ENCODE measurements at places on chromosomes 6 and 20.

DNA sequence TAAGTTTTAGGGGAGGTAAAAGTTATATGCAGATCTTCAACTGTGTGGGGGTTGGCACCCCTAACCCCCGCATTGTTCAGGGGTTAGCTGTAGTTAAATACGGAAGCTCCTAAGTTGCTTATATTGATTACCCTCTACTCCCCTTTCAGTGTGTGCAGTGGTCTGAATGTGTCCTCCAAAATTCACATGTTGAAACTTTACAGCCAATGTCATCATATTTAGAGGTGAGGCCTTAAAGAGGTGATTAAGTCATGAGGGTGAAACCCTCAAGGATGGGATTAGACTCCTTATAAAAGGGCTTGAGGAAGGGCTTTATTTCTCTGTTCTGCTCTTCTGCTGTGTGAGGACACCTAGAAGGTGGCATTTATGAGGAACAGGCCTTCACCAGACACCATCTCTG is 22.3 kb downstream of the TULP4 start:
- no peak for DNase-seq

- DNase-seq: no peak
Measured at GRCh38 chr20:48791666-48792071, 36.1 kb downstream of the PREX1 start.

GRCh38 chr20:38644588-38645260 is 43.1 kb downstream of the ARHGAP40 start:
- no peak for DNase-seq

DNA sequence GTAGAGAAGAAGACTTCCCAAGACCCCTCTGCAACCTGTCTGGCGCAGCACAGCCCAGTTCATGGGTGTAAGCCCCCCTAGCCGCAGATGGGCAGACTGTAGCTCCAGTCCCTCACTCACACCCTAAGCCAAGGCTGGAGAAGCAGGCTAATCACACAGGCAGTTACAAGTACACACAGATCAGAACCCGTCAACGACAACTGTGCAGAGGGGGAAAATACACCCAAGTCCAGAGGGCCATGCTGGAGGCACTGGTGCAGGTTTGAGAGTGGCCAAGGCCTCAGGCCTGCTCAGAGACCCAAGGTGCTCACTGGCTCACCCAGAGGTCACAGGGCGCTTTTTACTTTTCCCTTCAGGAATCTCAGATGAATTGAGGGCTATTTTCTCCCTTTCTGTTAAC is 106.1 kb downstream of the NOL4L start:
- no peak for DNase-seq

GRCh38 chr6:91653895-91654294 is 1067.0 kb upstream of the MAP3K7 start:
- peak; percentile 95 for DNase-seq

DNA sequence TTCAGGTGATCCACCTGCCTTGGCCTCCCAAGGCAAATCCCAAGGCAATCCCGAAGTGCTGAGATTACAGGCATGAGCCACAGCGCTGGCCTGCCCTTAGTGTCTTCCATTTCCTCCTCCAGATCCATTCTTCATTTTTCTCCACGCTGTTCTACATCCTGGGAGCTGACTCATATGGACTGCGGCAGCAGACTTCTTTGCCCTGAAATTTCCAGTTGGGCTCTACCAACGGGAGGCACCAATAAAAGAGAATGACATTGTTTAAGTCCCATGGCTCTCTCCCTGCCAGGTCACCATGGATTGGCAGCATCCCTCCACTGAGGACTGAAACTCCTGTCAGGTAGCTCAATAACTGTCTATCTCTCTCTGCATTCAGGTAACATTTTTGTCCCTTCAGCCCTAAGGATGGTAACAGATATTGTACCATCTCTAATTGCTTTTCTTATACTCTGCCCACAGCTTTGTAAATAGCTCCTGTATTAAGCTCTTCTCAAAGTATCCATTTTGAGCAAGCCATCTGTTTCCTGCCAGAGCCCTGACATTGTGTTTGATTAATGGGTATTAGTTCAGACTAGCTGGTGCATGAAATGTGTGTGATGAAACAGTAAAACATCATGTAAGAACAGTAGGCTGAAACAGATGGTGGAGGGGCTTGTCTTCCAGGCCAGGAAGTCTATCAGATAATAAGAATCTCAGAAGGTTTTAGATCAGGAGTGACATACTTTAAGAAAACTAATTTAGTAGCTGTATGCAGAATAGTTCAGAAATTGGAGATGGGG is 3.6 kb downstream of the TBCC start:
- DNase-seq: no peak

DNA sequence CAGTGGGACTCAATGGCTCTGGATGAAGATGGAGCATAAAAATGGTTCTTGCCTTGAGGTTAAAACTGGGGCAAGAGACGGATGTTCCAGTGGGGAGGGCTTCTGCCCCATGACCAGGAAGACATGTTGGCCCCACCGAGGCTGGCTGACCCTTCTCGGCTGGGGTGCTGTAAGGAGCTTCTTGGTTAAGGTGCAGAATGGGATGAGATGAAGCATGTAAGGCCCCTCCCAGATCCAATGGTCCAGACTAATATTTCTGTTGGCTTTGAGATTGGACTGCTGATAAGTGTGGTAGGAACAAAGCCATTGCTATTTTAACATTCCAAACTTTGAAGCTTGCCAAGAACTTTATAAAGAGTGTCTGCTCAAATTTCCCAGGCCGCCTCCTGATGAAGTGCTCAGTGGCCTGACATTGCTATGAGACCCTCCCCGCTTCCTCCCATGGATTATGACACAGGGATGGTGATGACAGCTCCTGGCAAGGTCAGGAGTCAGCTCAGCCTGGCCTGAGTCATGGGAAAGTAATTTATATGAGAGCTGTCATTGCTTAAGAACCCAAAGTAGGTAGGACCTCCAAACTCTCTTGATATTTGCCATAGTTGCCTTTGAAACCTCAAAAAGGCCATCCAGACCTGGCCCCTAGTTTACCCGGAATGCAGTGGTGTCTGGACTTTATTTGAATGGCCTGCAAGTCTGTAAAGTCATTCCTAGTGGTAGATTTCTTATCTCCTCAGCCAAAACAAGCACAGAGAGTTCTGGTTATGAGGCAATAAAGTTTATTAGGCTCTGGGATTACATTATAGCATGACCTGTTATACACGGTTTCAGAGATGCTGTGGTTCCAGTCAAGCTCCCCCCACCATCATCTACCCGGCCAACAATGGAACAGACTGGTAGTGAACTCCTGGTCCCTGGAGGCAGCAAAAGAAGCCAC is 55.2 kb downstream of the TGM2 start:
- DNase-seq: no peak

Measured in cerebellar cortex (tissue), 1 donor.